ENCODE measurements at places on chromosomes 2 and 18.

DNA sequence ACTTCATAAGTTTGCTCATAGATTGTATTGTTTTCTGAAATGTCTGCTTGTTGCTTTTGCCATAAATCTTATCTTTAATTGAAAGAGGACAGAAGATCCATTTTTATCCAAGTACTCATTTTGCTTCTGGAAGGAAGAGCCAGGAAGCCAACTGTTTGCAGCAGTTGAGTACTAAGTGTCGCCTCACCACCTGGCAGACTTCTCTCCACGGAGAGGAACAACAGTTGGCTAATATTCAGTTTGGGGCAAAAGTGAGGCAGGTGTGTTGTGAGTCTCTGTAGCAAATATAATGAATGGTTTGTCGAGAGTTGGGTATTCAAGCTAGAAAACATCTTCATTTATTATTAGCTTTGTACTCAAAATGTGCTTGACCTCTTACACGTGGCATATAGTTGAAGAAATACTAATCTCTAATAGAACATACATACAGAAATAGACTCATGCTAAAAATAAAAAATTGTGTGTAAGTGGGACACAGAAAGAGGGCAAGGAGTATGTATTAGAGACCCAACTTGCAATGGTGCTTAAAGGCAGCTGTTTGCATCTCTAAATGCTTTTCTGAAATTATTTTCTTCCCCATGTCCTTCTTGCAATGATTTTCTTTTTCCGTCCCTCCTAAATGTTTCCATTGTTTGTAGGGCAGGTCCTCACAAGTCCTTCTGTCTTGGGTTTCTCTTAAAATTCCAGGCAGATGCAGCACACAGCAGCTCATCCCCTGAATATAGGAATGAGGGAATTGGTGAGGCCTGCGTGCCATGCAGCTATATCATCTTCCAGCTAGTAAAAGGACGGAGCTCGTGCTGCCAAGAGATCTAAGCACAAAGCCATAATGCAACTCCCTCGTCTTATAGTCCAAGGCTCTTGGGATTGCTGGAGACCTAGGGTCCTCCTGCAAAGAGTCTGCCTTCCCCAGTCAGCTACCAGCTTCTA is 44.8 kb upstream of the MAP3K20 start:
- no peak for DNase-seq

DNA sequence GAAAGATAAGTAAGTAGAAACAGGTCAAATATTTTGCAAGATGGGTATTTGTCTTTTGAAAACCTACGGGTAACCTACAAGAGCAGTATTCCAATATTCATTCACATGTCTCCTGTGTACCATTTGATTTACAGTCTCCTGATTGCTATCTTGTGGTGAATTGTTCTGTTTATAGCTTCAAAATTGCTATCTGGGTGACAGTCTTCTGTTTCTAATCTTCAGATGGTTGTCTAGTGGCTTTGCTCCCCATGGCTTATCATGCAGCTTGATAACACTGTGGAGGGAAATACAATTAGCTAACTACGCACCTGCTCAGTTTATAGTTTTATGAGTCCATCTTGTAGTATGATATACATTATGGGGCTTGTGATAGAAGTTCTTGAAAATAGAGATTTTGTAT is 816.8 kb downstream of the CPS1 start:
- DNase-seq: no peak

GRCh38 chr18:67007999-67008398 is 404.1 kb upstream of the CDH19 start:
- DNase-seq: no peak

DNA sequence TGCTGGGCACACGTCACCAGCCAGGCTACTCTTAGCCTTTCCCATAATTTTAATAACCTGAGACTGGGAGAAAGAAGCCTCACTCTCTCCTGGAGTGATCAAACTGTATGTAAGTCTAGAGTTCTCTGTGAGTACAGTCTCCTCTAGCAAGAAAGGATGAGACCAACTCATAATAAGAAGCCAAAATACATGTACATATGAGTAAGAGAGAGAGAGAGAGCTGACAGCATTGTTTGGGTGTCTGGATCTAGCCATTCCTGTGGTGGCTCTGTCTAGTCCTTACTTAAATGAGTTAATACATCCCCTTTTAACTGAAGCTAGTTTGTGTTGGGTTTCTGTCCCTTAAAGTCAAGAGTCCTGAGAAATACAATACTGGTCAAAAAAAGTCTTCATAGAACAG is 26.0 kb upstream of the ANXA4 start:
- DNase-seq: no peak
